ENCODE measurements at places on chromosomes 2 and 18.

- DNase-seq, result no peak
These were observed 3.4 kb upstream of the DNAJC5G start for GRCh38 chr2:27271631-27272340.

- no peak for DNase-seq
These were observed 112.1 kb downstream of the DOCK10 start for GRCh38 chr2:224930124-224930523.

GRCh38 chr2:153110486-153110885 lies 368.1 kb downstream of the RPRM start:
- DNase-seq, result no peak

DNA sequence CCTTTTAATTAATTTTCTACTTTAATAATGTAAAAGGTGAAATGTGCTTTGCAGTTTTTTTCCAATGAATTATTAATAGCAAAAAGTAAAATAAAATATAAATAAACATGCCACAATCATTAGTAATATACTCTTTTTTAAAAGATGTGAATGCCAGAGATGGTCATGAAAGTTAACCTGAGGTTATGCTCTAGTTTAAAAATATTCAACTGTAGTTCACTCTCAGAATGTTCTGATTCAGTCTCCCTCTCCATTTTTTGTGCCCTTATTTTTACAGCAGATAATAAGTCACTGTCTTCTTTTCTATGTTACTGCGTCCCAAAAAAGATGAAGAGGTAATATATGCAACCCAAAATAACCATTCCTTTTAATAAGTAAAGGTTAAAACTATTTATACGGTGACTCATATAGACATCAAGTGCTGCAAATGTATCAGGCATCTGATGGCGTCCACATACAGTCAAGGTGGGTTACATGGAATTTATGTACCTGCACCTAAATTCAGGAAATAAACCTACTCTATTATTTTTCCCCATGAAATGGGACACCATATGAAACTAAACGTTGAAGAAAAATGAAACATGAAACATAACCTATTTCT lies 153.6 kb upstream of the ZNF804A start:
- no peak for DNase-seq

DNA sequence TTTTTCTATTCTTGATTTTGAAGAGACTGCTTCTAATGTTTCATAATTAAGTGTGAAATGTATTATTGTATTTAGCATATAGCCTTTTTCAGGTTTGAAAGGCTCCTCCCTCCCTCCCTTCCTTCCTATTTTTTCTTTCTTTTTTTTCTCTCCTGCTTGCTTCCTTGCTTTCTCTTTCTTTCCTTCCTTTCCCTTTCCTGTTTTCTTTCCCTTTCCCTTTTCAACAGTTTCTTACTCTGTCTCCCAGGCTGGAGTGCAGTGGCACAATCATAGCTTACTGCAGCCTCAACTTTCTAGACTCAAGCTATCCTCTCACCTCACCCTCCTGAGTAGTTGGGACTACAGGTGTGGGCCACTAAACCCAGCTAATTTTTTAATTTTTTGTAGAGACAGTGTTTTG lies 44.6 kb downstream of the RMDN2 start:
- no peak for DNase-seq

DNA sequence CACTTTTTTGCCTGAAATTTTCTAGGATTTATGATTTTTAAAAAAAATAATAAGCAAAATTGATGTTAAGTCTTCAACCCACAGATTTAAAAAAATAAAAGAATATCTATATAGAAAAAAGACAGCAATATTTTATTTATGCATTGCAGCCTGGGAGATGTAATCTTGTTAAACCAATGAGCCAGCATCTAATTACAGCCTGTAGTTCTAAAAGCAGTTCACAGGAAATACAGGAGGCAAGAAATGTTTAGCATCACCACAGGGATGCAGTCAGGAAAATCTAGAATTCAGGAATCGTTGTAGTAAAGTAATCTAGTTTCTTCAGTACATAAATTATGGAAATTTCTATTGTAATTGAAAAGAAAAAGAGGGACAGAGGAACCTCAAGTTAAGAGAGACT lies 17.2 kb downstream of the UGGT1 start:
- DNase-seq, result no peak

DNA sequence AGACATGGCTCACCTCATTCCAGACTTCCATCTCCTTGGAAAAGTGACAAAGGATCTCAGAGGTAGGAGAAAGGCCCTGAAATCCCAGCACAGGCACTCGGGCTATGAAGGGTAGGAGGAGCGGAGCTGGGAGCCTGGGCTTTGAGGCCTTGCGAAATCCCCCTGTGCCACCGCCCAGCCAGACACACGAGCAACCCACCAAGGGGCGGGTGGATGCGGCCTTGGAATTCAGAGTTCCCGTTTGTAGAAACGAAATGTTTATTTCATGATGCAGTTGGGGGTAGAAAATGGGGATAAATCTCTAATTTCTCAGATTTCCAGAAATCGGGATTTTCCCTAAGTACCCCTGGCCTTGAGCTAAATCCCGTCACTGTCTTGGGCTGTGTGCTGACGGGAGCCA lies 177.1 kb upstream of the HDAC4 start:
- no peak for DNase-seq

DNA sequence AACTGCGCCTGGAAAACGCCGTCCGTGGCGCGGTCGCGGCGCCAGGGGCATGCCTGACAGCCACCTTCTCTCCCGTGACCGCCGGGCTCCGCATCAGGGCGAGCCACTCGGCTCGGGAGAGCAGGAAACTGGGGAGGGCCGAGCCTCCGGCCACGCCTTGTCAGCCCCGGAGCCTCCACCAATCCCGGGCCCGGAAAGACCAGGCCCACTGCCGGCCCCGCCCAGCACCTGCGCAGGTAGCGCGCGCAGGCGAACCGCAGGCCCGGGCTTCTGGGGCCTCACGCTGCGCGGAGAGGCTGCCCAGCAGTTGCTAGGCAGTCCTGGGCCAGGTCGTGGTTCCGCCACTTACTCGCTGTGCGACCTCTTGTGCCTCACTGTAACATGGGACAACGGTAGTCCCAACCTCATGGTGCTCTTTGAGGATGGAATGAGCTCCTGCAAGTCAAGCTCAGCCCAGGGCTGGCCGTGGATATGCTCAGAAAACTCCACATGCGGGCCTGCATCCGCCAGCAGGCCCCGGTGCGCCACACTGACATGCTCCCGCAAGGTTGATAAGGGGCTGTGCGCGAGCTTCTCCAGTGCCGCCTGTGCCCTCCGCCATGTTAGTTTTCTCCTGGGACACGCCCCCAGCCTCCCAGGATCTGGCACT lies 97.1 kb downstream of the INHBB start:
- DNase-seq, result no peak

DNA sequence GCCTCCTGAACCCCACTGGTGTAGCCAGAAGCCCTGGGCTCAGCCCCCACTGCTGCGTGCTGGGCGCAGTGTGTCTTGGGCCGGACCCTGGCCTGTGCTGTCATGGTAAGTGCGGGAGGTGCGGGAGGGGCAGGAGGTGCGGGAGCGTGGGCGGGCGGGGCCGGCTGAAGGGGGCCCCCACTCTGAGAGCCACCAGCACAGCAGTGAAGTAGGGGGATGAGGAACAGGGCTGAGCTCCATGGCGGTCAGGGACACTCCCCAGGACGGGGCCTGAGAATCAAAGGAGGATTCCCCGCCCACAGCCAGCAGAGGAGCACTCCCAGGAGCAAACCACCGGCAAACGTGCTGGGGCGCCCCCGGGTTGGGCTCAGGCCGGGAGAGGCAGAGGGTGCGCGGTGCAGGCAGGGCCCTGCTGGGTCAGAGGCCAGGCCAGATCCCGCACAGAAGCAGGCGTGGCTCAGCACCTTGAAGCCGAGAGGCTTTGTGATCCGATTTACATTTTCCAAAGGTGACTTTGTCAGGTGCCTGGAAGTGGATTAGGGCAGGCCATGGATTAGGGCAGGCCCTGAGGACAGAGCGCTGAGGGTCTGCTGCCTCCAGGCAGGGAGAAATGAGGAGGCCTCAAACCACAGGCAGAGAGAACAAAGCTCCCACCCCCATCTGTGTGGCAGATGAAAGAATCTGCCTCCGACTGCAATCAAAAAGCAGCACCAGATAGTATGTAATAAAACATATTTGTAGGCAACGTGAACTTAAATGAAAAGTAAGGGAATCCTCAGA lies 152.0 kb upstream of the RAB6C start:
- no peak for DNase-seq

- no peak for DNase-seq
These were observed 539.6 kb downstream of the PID1 start for GRCh38 chr2:228731517-228731916.

DNA sequence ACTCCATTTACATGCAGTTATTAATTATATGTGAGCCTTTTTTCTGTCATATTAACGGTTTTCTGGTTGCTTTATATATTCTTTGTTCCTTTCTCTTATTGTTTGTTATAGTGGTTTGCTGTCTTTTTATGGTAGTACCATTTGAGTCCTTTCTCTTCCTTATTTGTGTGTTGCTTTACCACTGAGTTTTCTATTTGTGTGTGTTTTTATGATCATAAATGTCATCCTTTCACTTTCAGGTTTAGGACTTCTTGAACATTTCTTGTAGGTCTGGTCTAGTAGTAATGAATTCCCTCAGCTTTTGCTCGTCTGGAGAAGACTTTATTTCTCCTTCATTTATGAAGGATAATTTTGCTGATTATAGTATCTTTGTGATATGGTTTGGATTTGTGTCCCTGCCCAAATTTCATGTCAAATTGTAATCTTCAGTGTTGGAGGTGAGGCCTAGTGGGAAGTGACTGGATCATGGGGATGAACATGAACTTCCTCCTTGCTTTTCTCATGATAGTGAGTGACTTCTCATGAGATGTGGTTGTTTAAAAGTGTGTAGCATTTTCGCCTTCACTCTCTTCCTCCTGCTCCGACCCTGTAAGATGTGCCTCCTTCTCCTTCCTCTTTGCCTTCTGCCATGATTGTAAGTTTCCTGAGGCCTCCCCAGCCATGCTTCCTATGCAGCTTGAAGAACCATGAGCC lies 11.5 kb downstream of the GCC2 start:
- DNase-seq, result no peak

DNA sequence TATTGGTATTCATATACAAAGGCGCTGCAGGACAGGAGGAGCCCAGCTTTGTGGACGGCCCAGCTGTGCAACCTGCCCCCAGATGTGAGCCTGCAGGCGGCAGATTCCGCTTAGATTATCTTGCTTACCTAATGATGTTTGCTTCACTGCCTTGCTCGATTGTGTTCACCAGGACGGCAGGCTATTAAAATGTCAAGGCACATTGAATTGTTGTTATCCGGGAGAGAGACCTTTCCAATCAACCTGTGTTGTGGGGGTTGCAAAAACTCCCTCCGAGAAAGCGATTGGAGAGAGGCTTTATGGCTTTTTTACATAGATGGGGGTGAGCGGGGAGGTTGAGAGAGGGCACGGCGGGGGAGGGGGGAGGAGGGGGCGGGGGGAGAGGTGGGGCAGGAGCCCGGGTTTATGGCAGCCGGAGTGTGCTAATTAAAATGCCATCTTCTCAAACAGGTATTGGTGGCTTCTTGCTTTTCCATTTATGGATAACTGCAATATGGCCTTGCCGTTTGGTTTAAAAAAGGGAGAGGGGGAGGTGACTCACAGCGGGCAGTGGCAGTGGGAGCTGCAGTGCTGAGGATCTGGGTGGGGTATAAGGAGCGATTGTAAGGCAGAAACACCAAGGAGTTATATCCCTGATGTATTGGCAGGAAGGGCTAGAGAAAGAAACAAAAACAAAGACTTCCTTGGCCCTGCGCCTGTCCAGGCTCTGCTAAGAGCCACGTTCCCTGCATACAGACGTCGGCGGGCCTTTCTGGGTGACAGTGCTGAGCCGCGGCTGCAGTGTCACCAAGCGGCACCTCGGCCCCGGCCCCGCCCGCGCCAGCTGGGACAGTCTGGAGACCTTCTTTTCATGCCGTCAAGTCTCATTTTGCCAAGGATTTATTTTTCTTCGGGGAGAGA lies 97.2 kb downstream of the INSIG2 start:
- peak; percentile 26 for DNase-seq

GRCh38 chr2:149418065-149418464 lies 87.7 kb downstream of the LYPD6 start:
- DNase-seq, result no peak

- no peak for DNase-seq
These were observed 133.6 kb downstream of the BCL2 start for GRCh38 chr18:63185984-63186383.

DNA sequence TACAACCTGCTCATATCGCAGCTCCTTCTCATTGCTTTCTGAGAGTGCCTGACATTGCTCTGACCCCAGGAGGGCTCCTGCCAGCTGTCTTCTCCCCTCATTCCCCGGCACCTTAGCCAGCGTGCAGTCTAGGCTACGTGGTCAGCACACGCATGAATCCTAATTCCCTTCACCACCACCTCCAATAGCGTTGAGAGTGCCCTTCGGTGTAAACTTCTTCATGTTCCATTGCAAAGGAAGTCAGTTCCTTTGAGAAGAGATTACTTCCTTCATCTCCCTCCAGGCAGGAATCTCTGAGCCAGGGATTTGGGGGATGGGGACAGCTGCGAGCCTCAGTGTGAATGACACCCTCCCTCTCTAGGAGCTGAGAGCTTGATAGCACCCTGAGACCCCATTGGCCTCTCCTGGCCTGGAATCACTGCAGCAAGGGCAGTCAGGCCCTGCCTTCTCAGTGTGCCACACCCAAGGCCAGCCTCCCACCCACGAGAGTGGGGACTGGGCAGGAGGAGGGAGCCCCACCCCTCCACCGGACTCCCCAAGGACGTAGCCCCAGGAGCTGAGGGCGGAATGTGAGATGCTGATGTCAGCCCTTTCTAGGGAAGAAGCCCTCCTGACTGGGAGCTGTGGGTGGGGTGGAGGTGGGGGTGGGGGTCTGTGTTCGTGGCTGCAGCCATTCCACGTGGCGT lies 53.4 kb downstream of the SLC66A2 start:
- DNase-seq, result no peak

DNA sequence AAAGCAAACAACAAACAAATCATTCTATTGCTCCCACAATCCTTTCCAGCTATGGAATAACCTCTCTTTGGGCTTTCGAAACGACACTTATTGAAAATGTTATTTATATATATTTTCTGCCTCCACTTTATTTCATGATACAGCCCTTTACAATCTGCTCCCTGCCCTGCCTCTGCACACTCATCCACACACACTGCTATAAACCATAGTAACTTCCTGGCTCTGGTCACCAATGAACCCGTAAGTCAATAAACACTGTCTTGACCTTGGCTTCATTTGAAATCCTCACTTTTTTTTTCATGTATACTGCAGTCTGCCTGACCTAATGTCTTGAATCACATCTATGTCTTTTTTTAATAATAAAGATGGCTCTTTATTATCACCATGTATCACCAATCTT lies 161.5 kb downstream of the SLC39A10 start:
- no peak for DNase-seq

DNA sequence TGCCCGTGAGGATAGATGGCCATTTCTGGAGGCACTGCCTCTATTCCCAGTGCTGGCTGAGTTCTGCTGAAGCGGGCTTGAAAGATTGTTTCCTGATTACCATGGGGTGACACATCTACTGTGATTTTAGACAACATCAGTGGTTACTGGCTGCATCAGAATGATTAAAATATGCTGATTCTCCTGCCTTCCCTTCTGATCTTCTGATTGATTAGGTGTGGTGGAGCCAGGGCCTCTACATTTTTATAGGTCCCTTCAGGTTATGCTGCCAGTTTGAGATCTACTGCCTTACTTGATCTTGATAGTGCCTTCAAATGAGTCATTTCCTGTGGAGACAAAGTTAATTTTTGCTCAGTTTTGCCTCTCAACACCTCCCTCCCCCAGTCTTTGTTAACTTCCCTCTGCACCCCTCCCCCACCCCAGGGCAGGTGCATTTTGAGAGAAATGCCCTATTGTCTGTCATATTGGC lies 31.6 kb upstream of the SNORC start:
- DNase-seq, result peak; percentile 48

All from GM18507 (cell line).